ENCODE measurements at places on chromosomes 5 and 9.

GRCh38 chr9:87751868-87752267 lies 25.9 kb downstream of the CTSL start:
- no peak for DNase-seq

- DNase-seq: no peak
Measured at GRCh38 chr5:181265092-181265671, 4.2 kb upstream of the TRIM52 start.

DNA sequence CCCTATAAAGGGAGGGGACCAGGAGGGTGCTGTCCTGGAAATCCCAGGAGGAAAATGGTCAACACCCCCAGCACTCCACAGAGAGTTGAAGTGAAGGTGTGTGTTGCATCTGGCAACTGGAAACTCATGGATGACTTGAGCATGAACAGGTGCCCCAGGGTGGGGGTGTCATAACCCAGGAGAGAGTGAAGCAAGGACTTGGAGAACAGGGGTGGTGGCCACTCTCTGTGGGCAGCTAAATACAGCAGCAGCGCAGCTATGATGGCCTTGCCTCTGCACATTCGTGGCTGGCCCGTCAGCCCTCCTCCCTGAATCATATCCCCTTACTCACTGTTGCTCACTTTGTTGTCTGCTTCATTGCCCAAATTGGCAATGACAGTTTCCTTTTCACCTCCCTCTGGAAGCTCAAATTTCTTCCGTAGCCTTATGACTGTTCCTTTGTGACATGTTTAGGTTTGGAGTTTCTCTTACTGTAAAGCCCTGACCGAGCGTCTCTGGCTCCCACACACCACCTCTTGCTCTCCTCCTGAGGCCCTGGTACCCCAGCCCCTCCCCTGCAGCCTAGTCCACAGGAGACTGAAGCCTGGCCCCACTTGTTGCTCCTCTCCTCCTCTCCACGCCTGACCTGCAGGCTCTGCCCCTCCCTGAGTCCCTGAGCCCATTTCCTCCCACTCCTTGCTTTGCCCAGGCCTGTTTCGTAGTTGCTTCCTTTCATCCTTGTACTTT lies 185.8 kb downstream of the CD180 start:
- no peak for DNase-seq

GRCh38 chr5:59660737-59661136 lies 232.8 kb downstream of the PDE4D start:
- DNase-seq: no peak

DNA sequence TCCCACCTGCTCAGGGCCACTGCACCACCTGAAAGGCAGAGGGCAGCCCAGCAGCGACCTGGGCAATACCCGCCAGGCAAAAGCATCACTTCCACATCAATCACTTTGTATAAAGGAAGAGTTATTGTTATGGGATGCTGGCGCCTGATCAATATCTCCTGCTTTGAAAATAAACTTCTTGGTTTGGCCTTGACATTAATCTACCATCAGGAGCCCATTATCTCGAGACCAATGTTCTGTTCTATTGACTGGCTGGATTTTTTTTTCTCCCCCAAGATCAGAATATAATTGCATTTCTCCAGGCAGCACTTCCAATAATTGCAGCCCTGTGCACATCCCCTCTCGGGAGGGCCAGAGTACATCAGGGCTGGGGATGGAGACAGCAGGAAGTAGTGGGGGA lies 44.4 kb upstream of the SAP30L start:
- DNase-seq: no peak

DNA sequence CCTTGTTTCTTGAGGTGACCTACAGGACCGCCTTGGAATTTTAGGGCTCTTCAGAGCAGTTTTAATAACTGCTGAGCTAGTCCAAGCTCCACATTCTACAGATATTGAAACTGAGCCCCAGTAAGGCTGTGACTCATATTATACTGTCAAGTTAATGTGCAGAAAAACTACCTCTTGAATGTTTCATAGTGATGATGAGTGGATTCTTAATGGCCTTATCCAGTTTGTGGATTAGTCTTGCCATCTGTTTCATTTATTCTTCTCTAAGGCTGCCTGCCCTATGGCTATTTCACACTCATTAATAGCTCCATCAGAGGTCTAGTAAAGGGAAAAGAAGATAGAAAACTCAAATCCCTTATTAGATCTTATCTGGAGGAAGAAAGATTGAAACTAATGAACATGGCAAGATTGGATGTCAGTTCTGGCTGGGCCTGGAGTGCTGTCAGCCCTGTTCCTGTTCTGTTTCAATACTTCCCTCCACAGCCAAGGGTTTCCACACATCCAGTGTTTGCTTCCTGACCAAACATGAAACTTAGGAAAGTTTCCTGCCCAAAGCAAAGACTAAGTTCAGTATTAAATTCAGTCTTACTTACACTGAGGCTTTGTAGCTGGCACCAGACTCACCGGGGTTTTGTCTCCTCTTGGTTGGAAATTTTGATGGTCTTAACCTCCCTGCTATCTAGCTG lies 215.6 kb upstream of the DMAC1 start:
- no peak for DNase-seq

- no peak for DNase-seq
Measured at GRCh38 chr9:717722-718121, 123.8 kb upstream of the DMRT1 start.

DNA sequence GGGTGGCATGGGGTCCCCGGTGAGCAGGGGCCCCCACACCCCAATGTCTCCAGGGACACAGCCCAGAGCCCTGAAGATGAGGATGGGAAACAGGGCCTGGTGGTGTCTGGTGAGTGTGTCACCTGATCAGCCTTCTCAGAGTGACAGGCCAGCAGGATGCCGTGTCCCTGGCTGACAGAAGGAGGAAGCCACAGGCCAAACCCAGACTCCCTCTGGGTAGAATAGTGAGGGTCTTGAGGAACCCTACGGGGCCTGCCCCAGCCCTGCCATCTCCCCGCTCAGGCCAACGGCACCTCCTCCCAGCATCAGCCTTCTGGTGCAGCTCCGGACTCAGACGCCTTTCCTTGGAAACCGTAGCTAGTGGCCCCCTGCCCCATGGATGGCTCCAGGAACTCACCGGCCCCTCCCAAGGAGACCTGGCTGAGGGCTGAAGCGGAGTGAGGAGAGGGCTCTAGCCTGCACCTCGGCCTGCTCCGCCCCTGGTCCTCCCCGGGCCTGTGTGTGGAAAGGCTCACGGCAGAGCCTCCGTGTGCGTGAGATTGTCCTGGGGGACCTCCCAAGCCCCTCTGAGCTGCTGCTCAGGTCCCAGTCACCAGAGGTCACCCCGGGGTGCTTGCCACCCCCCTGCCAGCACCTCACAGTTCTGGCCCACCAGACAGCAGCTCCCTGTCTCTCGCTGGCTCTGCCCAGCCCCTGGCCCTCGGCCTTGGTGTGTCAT lies 6.0 kb downstream of the RALGDS start:
- DNase-seq: no peak

GRCh38 chr5:98248949-98249348 lies 524.5 kb upstream of the RGMB start:
- no peak for DNase-seq

DNA sequence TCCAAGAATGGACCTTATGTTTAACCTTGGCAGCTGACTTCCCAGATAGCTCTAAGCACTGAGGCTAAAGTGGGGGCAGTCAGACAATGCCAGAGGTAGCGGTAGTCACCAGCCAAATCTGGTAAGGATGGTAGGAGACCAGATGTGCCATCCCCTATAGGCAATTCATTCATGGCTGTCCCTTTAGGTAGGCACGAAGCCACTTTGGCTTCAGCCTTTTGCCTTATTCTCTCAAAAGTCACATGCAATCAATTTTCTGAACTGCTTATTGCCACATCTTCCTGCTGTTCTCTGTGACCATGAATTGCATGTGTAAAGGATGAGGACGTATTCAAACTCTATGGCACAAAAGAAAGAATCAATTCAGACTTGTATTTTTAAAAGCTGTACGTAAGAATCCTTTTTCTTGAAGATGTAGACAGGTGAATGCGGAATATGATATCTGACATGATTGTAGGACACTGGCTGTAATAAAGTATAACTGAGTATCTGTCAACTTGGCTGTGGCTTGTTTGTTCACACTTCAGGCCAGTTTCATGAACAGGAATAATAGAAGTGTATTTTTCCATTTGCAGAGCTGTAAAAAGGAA lies 611.7 kb downstream of the NR2F1-AS1 start:
- DNase-seq: no peak

- DNase-seq: no peak
Measured at GRCh38 chr9:7823651-7824050, 24.1 kb upstream of the DMAC1 start.

DNA sequence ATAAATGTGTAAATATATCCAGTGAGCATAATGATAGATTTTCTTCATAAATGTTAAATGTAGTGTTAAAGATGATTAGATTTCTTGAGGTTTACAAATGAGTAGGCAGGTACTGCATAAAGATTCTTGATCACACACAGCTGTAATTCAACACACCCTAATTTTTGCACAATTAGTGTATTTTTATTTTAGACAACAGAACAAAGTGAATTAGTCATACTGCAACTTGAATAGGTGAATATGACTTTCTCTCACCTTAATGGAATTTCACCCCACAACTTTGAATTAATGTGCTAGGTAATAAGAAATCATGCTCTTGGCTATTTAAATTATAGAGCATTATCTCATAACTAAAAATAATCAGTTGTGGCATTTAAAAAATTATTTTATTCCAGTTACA lies 795.7 kb upstream of the ACO1 start:
- no peak for DNase-seq

GRCh38 chr5:27906931-27907601 lies 868.7 kb upstream of the CDH9 start:
- no peak for DNase-seq

Data from stimulated activated CD8-positive, alpha-beta memory T cell treated with anti-CD3 and anti-CD28 coated beads, Interleukin-4, amount 100 ng/mL, for 4 hours (primary cell).